ENCODE measurements at places on chromosomes 2 and 18. TPM values are rescaled to one million over a fixed set of nuclear protein-coding genes. Genes with fewer than 3 reads are reported as not detected.
A peak's percentile ranks its signal among the peaks of the same experiment; 100 is the strongest.

DNA sequence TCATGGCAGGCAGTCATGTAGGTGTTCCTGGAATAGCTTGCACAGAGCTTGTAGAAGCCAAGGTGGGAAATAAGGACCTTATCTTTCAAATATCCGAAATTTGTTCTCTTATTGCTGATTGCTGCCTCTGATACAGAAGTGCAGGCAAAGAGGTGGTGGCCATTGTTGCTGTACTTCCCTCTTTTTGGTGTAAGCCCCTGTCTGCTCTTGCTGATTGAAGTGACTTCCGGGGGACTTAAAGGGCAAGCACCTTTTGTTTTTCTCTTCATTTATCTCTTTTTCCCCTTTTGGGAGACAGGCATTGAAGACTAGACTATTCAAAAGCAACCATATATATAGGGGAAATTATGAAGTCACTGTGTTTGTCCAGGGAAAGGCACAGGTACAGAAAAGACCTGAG, 131.6 kb upstream of the OTX1 start:
- H3K4me3 ChIP-seq, result no peak overlapping the region
- H3K4me1 ChIP-seq, result no peaks in the 10 kb centered on the region
- no peaks in the 10 kb centered on the region for H3K27me3 ChIP-seq
- H3K27ac ChIP-seq, result no peak overlapping the region

- peaks cover 21% of the 10 kb centered on the region for H3K36me3 ChIP-seq
- peak overlapping the region; percentile 100 for H3K27ac ChIP-seq
- peak; percentile 47 for DNase-seq
- H3K27me3 ChIP-seq, result no peaks in the 10 kb centered on the region
These were observed 156.0 kb downstream of the TGIF1 start for GRCh38 chr18:3605954-3606443.

DNA sequence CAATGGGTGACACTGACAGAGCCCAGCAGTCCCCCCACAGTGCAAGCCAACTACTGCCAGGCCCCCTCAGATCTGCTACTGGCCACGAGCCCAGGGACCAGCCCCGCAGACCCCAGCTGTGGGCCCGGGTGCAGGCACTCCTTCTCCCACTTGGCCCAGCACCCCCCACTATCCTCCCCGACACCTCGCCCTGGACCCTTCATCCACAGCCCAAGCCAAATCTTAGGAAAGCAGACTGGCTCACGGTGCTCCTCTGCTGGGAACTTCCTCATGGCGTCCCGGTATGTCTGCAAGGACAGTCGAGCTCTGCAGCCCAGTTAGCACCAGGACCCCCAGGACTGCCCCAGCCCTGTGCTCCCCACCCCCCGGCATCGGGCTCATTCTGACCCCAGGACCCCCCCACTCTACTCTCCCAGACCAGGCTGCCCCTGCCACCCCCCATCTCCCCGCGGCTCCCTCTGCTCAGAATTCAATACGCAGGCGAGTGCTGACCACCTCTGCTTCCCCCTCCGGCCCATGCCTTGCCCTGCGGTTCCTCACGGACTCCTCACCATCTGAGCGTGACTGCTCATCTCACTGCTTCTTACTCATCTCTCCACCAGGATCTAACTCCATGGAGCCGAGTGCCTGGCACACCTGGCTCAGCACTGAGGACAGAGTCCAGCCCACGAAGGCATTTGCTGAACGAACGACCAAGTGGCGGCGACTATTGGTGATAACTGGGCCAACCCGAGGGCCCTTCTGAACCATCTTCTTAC, 85.7 kb downstream of the PXDN start:
- no peak for DNase-seq
- peaks cover 57% of the 10 kb centered on the region for H3K36me3 ChIP-seq
- no peak overlapping the region for H3K4me3 ChIP-seq
- no peak overlapping the region for H3K27ac ChIP-seq
- H3K4me1 ChIP-seq, result no peaks in the 10 kb centered on the region

- DNase-seq, result no peak
- H3K36me3 ChIP-seq, result no peaks in the 10 kb centered on the region
- H3K27ac ChIP-seq, result no peak overlapping the region
- H3K27me3 ChIP-seq, result no peaks in the 10 kb centered on the region
- H3K4me1 ChIP-seq, result no peaks in the 10 kb centered on the region
- no peak overlapping the region for H3K4me3 ChIP-seq
These were observed 252.0 kb upstream of the SP5 start for GRCh38 chr2:170463206-170463537.

Gene TNFAIP6
- total RNA-seq, result 123 TPM

Data from A673 (cell line).